Tongue (tissue), 3 donors: ENCODE measurements at places on chromosomes 1 and 21. TPM values are rescaled to one million over a fixed set of nuclear protein-coding genes. Genes with fewer than 3 reads are reported as not detected.

ZNF672 gene
- total RNA-seq, result 33.4 TPM

CRP gene
- not detected for total RNA-seq

ATP5PF gene
- total RNA-seq, result 141 TPM

TRIM58 gene
- total RNA-seq, result 2.5 TPM

ZYG11B gene
- 97.4 TPM for total RNA-seq

CATSPERE gene
- 3.4 TPM for total RNA-seq

B3GALT6 gene
- 16.5 TPM for total RNA-seq

KDM5B gene
- total RNA-seq, result 118 TPM

TNFSF4 gene
- total RNA-seq, result 1.9 TPM

KCNJ6 gene
- 0.82 TPM for total RNA-seq

HMCN1 gene
- 24.7 TPM for total RNA-seq

AJAP1 gene
- total RNA-seq, result 0.51 TPM

LDLRAP1 gene
- total RNA-seq, result 10.8 TPM

KIF14 gene
- 5.1 TPM for total RNA-seq

ZNF691 gene
- 12.8 TPM for total RNA-seq

VANGL1 gene
- 8.4 TPM for total RNA-seq

CD1E gene
- not detected for total RNA-seq
